ENCODE measurements at places on chromosomes 2 and 18.

DNA sequence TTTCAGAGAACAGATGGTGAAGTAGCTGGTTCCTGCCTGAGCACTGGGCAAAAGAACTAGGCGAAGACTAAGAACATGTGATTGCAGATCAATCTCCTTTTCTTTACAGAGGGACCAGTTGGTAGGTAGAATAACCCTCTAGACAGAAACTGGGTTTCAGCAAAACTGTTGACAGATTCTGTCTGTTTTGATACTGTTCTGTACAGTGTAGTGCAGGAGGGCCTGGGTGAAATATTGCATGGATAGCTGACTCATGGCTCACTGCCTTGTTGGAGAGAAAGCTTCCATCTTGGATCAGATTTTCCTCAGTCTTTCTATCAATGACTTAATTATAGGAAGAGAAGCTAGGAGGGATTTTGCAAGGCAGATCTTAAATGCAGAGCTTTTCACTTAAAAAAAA, 95.8 kb downstream of the ZNF532 start:
- DNase-seq = no peak

GRCh38 chr2:173511942-173512341, 157.3 kb downstream of the CDCA7 start:
- no peak for DNase-seq

DNA sequence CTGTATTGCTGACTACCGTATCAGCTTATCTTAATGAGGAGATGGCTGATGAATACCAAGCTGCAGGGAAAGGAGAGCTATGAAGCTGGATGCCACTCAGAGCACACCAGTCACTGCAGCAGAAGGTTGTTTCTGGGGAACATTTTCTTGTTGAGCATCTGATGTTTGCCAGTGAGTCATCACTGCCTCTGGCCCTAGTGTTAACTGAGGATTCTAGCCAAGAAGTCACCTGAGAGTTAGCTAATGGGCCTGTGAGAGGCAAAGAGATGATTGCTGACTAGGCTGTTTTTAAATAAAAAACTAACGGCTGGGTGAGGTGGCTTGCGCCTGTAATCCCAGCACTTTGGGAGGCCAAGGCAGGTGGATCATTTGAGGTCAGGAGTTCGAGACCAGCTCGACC, 37.9 kb downstream of the CCDC150 start:
- no peak for DNase-seq

DNA sequence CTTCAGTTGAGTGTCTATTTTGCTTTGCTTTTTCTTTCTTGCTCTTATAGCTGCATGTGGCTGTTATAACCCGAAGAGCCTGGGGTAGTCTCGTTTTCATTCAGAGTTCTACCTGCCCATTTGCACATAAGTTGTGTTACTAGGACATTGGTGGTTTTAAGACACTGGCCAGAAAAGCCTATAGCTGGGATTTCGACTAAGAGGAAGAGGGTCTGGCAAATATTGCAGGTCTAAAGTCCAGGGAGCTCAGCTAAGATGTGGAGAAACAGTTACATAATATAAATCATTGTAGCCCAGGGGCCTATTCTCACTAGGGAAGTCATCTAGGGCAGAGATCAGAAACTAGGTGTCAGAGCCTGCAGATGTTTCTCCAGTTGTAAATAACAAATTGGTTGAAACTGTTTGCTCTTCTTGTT, 120.8 kb downstream of the BABAM2 start:
- DNase-seq = no peak

DNA sequence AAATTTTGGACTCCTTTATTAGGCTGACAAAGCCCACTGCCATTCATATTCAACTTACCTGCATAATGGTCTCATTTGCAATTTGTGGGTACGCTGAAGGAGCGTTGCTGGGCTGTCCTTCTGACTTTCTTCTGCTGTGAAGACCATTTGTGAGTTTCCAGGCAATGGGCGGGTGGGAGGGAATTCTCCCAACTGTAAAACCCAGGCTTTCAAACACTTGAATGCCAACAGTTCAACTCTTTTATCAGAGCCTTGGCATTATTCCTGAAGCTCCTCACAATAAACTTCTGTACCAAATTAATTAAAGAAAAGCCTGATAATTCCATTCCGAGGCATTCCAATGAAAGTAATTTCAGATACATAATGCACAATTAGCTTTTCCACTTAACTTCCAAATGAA, 35.2 kb upstream of the GPR39 start:
- DNase-seq = no peak

- no peak for DNase-seq
These were observed 5.6 kb downstream of the HAAO start for GRCh38 chr2:42786561-42787345.

DNA sequence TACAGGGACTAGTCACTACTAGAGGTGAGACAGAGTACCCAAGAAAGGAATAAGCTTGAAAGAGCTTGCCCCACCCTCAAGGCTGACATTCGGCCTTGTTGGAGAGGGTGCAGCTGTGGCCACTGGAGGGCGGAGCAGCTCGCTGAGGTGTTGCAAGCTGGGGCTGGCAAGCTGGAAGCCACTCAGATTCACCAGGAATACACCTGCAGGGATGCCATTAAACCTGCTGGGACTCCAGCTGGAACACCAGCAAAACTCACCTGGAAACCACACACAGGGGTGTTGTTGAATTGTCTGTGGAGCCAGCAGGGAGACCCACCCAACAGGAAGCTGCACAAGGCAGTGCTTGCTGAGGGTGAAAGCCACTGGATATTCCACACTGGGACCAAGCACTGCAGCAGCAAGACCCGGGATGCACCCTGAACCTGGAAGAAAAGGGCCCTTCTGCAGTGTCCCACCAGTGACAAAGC, 26.1 kb downstream of the KCTD18 start:
- DNase-seq = no peak

DNA sequence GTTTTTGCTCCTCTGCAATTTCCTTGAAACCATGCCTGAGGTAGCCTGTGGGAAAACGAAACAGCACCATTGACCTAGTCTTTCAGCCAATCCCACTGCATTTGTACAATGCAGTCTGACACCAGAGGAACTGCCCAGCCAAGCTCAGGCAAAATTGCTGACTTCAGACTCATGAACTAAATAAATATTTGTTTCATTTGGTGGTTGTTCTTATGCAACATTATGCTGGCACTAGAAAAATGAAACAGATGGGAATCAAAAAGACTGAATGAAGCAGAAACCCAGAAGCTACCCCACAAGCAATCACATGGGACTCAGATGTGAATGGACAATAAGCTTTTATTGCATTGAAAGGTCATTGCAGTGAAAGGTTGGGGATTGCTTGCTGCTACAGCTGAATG, 1.7 kb downstream of the NAT8 start:
- DNase-seq = no peak

- DNase-seq = no peak
These were observed at the start of gene MATN3 for GRCh38 chr2:20012282-20013125. Gene MATN3, minus strand, starts transcription at chr2:20012668. Its CDS starts 37 bp downstream, at chr2:20012631.

DNA sequence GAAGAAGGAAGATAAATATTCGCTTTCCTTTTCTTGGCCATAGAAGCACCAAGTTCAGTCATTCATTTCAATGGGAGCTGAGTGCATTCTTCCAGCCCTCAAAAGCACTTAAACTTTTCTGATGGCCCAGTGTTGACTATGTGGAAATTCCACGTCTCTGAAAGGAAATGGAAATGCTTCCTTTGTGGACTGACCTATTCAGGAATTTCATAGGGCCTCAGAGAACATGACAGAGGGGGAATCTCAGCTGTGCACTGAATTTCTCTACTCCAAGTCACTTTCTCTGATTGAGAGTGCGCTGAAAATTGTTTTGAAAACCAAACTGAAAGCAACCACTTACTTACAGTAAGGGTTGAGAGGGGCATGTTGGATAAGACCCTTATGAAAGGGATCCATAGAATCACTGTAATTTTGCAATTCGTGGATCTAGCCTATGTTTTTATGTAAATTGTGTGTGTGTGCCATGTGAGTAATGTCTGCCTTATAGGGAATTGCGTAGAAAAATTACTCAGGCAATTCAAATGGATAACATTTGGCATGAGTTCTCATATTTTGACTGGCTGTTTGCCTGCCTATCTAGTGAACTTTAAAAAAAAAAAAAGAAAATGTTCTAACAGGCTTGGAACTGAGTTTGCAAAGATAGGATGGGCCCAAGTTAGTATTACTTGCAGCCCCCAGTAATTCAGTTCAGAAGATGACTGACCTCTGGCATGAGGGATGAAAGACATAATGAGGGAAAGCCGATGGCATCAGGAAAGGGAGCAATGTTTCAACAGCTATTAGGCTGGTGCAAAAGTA, 437.0 kb downstream of the PTPRM start:
- DNase-seq = no peak

DNA sequence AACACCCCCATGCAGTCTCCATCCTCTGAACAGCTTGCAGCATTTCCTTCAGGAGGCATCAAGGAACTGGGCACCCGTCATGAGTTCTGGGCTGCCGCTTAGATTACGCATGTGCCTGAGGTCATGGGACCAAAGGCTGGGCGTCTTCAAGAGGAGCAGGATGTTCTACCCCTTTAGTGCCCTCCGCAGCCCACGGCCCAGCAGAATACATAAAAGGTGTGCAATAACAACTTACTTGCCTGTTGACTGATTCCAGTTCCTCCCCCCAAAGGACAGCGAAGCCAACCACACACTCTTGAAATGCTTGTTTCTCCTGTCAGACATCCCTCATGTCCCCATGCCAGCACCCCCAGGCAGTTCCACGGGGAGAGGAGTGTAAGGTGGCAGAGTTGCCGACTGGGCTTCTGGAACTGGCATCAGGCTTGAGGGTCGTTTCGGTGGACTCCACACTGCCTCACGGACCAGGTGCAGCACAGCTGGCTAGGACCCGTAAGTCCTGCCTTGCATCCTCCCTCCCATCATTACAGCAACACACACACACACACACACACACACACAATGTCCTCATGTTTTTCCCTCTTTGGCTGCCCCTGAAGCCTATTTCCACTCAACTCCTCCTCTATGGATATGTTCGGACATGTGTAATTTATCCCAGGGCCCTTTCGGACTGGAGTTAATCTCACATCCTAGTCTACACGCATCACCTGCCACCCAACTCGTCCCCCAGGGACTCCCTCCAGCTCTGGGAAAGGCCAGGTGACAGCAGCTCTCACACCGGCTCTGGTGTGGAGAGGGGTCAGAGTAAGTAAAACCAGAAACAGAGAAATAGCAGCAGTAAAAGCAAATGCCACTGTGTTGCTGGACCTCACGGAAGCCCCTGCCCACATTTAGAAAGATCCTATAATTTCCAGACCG, 200.7 kb downstream of the BCL11A start:
- DNase-seq = no peak

- peak; percentile 35 for DNase-seq
These were observed 57.4 kb downstream of the TRPM8 start for GRCh38 chr2:233974530-233975071.

Measured in dorsolateral prefrontal cortex (tissue), 122 donors.